ENCODE measurements at places on chromosomes 1 and 21.

- no peak for DNase-seq
Observed at GRCh38 chr1:54239035-54239383, 39.0 kb downstream of the MRPL37 start.

- no peak for DNase-seq
Observed at GRCh38 chr1:7510389-7510931, 260.6 kb upstream of the VAMP3 start.

GRCh38 chr1:226808501-226808900, 61.9 kb upstream of the PSEN2 start:
- no peak for DNase-seq

DNA sequence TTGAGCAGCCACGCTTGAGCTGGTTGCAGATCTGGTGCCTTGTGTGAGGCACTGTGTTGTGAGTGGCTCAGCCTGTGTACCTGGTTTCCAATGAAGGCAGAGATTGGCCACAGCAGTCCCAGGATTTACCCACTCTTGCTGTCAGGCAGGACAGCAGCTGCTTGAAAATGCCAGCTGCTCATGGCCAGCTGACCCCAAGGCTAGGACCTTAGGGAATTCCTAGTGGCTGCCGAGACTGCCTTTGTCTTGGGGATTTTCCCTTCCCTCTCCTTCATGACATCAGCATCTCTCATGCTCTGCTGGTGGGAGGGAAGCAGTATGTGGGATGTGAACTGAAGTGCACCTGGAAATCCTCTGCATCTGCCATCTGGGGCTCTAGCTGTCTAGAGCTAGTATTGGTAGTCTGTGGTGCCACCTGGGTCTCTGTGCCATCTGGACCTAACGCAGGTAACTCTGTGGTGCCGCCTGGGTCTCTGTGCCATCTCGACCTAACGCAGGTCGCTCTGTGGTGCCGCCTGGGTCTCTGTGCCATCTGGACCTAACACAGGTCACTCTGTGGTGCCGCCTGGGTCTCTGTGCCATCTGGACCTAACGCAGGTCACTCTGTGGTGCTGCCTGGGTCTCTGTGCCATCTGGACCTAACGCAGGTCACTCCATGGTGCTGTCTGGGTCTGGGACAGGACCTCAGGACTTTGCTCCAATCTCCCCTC, 3.8 kb upstream of the LRRC47 start:
- no peak for DNase-seq

- DNase-seq: no peak
Observed at GRCh38 chr1:234953655-234954405, 174.8 kb downstream of the TOMM20 start.

- DNase-seq: no peak
Observed at GRCh38 chr1:43280692-43281091, 4.7 kb downstream of the C1orf210 start.

DNA sequence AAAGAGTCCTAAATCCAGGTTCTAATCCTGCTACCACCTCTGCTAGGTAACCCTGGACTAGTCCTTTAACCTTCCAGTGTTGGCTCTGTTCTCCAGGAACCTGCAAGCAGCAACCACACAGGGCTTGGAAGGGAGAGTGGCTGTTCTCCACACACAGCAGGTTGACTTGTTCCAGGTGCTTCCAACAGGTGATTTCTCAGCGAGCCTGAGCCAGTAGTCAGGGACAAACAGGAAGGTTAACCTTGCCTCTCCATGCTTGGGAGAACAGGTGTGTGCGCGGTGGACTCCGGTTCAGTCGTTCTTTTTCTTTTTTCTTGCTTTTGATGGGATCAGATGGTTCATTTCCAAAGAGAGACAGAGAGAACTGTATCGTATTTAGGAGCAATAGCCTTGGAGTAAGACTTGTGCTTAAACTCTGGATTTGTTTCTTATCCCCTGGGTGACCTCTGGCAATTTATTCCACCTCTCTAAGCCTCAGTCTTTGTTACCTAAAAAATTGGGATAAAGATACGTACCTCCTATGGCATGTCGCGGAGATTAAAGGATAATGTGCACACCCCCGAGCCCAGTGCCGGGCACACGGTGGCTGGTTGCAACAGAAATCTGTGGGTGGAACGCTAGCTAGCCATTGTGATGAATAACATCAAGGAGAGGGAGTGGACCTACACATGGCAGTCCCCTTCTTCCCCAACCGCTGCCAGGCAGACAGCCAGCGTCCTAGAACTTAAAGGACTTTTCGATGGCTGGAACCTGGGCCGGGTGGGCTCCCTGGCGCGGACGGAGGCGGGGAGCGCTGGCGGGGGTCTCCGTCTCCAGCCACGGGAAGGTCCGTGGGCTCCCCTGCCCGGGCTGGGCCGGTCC, 583 bp upstream of the CACHD1 start:
- no peak for DNase-seq

- DNase-seq: no peak
Observed at GRCh38 chr1:201319631-201320030, 36.3 kb downstream of the PKP1 start.

DNA sequence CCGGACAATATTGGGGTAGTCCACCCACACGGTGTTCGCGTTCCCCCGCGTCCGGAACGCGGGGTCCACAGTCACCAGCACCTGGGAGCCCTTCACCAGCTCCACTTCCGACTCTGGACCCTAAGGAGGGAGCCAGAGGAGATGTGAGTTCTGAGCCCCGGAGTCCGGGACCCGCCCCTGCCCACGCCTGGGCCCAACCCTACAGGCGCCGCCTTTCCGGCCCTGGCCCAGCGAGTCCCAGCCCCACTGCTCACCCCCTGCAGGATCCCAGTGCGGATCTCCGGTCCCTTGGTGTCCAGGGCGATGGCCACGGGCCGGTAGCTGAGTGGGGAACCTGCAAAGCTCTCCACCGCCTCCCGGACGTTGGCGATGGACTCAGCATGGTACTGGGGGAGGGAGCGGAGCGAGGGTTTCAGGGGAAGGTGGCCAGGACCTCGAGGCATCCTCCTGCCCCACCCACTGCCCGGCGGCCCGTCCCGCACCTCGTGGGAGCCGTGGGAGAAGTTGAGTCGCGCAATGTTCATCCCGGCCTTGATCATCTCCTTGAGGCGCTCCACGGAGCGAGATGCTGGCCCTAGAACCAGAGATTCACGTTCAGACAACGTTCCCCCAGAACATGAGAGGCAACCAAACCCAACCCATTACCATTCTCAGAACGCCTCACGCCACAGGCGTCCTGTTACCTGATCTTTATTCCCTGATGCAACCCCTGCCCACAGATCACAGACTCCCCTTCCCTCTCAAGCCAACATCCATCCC, 5.9 kb downstream of the PKLR start:
- no peak for DNase-seq

DNA sequence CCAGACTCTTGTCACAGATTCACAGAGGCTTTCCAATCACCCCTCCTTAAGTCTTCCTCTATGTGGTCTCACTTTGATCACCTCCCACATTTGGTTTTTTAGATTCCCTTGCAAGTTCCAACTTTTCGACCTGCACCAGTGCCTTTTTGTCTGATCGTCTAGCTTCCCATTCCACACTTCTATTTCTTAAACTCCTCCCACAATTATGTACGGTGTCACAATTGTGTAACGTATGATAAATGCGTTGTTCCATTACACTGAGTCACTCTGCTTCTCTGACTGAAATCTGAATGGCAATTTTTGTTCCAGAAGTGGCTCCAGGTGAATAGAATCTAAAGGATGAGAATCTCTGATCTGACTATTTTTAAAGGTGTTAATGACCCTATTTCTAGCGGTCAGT, 320.1 kb downstream of the LMX1A start:
- DNase-seq: no peak

- DNase-seq: peak; percentile 42
Observed at GRCh38 chr1:236516929-236517704, 6.7 kb upstream of the LGALS8 start.

GRCh38 chr1:163844459-163844858, 522.7 kb downstream of the NUF2 start:
- DNase-seq: peak; percentile 45

GRCh38 chr1:109161858-109162606, 48.1 kb downstream of the ELAPOR1 start:
- peak; percentile 74 for DNase-seq

GRCh38 chr1:117842408-117843170, 86.8 kb downstream of the GDAP2 start:
- no peak for DNase-seq

GRCh38 chr1:56189946-56190805, 389.2 kb downstream of the PLPP3 start:
- DNase-seq: no peak

All from amniotic stem cell (primary cell).